Thoracic aorta (tissue), 2 donors: ENCODE measurements at places on chromosomes 1 and 21. TPM values are rescaled to one million over a fixed set of nuclear protein-coding genes. Genes with fewer than 3 reads are reported as not detected.

Gene SHISA4
- total RNA-seq, result 115 TPM

Gene OR10K1
- not detected for total RNA-seq

Gene RBP7
- total RNA-seq, result 24.1 TPM

Gene GBP4
- total RNA-seq, result 20.2 TPM

Gene UTS2
- total RNA-seq, result not detected

Gene S100A1
- total RNA-seq, result not detected

- H3K27ac ChIP-seq, result no peak overlapping the region
- no peak for DNase-seq
- no peaks in the 10 kb centered on the region for H3K36me3 ChIP-seq
- H3K4me3 ChIP-seq, result no peak overlapping the region
- peaks cover 28% of the 10 kb centered on the region for H3K4me1 ChIP-seq
Observed at GRCh38 chr1:9284061-9284460, 8.6 kb upstream of the SPSB1 start.

DNA sequence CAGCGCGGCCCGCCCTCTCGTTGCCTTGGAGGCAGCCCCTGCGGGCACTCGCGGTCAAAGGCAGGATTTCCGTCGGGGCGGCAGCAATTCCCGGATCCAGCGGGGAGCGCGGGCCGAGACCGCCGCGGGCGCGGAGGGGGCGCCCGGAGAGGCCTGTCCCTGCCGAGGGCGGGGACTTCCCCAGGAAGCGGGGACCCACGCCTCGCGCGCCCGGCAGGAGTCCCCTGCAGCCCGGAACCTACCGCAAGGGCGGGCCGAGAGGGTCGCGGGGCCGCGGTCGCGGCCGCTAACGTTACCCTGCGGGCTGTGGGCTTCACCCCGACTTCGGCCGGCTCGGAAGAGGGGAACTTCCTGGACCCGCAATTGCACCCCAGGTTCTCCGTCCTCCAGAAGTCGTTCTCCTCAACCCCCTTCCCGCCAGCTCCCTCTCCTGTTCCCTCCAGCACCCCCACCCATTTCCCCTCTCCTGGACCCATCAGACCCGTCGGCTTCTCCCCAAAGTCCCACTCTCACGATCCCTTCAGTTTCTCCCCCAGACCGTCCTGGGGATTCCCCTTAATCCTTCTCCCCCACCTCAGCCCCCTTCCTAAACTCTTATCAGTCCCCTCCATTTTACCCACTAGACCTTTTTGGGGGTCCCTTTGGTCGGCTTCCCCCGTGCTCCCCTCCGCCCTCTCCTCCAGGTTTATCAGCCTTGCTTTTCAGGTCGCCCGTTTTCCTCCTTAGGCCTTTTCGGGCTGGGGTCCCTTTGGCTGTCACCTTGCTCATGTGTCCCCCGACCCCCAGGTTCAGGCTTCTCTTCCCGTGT, 604 bp downstream of the FGR start:
- peak overlapping the region; percentile 71 for H3K4me3 ChIP-seq
- H3K27me3 ChIP-seq, result peaks cover 8% of the 10 kb centered on the region
- no peaks in the 10 kb centered on the region for H3K36me3 ChIP-seq
- peak overlapping the region; percentile 28 for H3K27ac ChIP-seq
- H3K4me1 ChIP-seq, result peaks cover 27% of the 10 kb centered on the region

DNA sequence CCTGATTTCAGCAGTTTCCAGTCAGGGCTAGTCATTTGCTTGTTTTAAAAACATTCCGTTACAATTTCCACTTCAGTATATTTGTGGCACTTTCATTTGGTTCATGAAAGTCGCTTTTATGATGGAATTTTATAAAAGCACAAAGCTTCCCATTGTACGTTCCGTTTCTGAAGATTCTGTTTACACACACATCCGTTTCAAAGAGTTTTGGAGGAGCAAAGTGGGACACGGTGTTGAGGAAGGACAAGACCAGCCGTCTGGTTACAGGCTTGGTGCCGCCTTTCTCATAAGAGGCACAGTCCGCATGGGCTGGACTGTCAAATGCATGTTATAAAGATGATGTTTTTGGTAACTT, 60.3 kb downstream of the FAAP20 start:
- no peak for DNase-seq
- H3K27ac ChIP-seq, result no peak overlapping the region
- H3K4me1 ChIP-seq, result peaks cover 18% of the 10 kb centered on the region
- no peak overlapping the region for H3K4me3 ChIP-seq
- no peaks in the 10 kb centered on the region for H3K27me3 ChIP-seq
- no peaks in the 10 kb centered on the region for H3K36me3 ChIP-seq

- H3K4me3 ChIP-seq, result no peak overlapping the region
- no peaks in the 10 kb centered on the region for H3K4me1 ChIP-seq
- no peak overlapping the region for H3K27ac ChIP-seq
- H3K36me3 ChIP-seq, result no peaks in the 10 kb centered on the region
- DNase-seq, result no peak
Observed at GRCh38 chr1:157113106-157113505, 13.5 kb upstream of the ETV3L start.

DNA sequence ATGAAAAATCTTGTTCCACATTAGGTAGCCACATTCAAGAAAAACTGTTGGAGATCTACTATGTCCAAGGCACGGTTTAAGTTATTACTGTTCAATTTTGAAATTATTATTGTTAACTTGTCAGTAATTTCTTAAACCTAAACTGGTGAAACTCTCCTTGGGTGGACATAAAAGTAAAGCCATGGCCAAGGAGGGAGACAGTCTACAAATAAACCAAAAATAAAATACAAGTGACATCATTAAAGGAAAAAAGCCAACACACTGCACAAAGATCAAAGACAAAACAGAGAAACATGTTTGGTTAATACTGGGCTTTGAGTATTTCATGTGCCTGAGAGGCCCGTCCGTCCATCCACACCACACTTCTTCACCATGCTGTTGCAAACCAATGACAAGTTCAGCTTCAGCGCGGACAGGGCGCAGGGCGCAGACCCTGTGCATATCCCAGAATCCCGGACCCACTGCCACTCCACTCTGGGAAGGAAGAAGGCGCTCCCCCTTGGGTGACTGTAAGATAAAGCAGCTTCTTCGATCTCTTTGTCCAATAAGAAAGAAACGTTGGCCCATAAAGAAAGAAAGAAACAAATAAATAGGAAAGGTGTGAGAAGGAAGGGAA, 918 bp upstream of the RASAL2 start:
- H3K4me1 ChIP-seq, result peaks cover 17% of the 10 kb centered on the region
- DNase-seq, result peak; percentile 3
- H3K27ac ChIP-seq, result peak overlapping the region; percentile 94
- H3K27me3 ChIP-seq, result no peaks in the 10 kb centered on the region
- peak overlapping the region; percentile 95 for H3K4me3 ChIP-seq

GRCh38 chr1:217089361-217090014, 366.3 kb upstream of the ESRRG start:
- peaks cover 3% of the 10 kb centered on the region for H3K4me1 ChIP-seq
- no peaks in the 10 kb centered on the region for H3K27me3 ChIP-seq
- H3K36me3 ChIP-seq, result no peaks in the 10 kb centered on the region
- peak overlapping the region; percentile 70 for H3K4me3 ChIP-seq
- H3K27ac ChIP-seq, result no peak overlapping the region

DNA sequence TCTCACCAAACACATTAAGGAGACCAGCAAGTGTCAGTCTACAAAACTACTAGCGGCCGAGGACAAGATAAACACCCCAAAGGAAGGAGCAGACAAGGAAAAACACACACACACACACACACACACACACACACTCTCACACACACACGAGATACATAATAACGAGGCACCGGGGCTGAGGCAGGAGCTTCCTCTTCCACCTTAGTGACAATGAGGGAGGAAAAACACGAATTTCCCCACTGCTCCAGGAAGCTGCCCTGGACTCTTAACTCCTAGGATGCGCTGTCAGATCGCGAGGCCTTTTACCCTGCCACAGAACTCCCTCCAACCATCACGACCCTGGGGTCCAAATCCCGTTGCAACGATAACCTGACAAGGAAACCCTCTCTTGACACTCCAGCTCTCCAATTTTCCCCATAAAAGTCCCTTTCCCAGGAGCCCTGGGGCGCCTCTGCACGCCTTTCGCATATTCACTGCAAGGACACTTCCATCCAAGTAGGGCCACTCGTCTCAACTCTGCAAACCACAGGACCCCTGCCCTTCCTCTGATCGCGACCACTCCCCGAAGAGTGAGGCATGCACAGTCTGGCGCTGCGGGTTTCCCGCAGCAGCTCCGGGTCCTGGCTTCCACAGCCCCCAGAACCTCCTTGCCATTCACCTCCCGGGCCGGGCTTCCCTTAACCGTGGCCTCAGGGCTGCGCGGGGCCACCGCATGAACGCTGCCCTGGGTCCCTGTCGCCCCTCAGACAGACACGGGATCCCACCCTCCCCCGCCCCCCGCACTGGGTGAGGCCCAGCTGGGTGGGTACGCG, 581 bp downstream of the ETV3 start:
- H3K36me3 ChIP-seq, result peaks cover 26% of the 10 kb centered on the region
- peaks cover 21% of the 10 kb centered on the region for H3K4me1 ChIP-seq
- H3K4me3 ChIP-seq, result peak overlapping the region; percentile 87
- H3K27me3 ChIP-seq, result no peaks in the 10 kb centered on the region
- DNase-seq, result no peak
- peak overlapping the region; percentile 98 for H3K27ac ChIP-seq

DNA sequence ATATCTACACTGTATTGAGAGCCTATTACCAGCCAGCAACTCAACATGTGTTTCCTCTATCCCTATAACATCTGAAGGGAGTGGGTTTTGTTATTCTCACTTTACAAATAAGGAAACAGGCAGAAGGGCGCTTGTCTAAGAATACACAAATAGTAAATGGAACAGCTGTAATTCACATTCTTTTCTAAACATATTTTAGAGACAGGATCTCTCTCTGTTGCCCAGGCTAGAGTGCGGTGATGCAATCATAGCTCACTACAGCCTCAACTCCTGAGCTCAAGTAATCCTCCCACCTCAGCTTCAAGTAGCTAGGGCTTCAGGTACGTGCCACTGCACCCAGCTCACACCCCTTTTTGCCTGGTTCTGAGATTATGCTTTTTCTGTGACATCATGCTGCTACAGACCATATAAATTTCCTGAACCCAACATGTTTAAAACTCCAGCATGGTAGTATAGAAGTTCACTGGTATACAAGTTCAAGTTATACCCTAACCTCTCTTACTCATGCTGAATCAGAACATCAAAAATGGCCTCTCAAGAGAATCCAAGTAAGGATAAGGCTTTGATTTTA, 8.6 kb upstream of the TACSTD2 start:
- H3K27ac ChIP-seq, result peak overlapping the region; percentile 87
- H3K36me3 ChIP-seq, result no peaks in the 10 kb centered on the region
- H3K27me3 ChIP-seq, result no peaks in the 10 kb centered on the region
- peaks cover 26% of the 10 kb centered on the region for H3K4me1 ChIP-seq
- no peak overlapping the region for H3K4me3 ChIP-seq
- no peak for DNase-seq

DNA sequence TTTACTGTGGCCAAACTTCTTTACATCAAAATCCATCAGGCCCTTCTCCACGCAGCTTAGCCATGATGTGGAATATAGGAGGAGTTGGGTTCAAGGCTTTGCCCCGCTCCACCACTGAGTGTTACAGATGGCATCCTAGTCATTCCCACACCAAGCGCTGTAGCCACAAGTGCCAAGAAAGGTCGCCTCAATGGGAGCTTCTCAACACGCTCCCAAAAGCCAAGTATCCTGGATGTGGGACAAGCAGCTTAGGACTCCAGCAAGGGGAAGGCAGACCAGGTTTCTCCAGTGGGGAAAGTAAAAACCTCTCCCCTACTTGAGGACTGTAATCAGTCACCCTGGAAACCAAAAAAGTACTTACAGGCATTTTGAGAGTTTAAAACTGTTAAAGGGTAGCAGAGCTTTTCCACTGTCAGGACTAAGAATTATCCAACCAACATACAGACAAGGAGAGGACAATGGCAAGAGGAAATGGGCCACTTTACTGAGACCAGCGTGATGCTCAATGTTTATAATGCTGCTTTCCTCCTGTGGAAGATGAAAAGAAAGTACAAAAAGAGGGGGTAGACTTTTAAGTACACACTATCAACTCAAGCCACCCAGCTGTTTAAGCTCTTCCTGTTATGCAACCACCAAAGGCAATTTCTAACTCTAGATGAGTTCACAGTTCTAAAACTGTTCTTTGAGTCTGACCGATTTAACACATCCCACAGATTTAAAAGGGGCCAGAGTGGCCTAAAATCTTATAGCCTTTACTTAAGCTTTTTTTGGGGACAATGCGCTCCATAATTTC, 120.7 kb upstream of the KRTAP19-8 start:
- no peaks in the 10 kb centered on the region for H3K4me1 ChIP-seq
- no peak for DNase-seq
- H3K27me3 ChIP-seq, result no peaks in the 10 kb centered on the region
- H3K27ac ChIP-seq, result no peak overlapping the region

DNA sequence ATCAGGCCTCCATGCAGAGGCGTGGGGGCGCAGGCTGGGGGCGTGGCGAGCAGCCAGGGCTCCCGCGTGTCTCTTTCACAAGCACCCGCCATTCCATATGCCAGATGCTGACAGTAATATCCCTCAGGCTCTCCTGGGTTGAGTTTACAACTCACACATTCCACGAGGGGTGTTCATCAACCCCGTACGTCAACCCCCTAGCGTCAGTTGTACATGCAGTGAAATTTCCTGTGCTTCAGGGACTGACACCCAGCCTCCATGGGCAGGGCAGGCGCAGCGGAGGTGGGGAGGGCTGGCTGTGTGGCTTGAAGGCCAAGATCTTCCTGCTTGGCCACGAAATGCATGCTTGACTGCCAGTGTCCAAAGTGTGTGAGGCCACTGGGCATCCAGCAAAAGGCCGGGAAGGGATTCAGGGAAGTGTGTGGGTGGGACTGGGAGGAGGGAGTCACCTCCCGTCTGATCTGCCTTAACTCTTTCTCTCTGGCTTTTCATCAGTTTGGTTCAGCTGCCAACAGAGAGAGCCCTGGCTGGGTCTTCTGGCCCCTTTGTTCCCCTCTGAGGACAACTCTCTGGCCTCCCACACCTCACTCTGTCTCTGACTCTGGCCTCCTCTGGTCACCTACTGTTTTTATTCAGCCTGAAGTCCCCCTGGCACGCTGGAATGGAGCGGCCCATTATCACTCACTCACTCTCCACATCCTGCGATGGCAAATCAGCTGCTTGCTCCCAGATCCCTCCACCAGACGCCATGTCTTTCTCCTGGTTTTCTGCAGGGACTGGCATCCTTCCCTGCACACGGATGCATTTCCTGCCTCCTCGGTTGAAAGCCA, 33.8 kb downstream of the CLIC6 start:
- H3K36me3 ChIP-seq, result no peaks in the 10 kb centered on the region
- H3K4me3 ChIP-seq, result no peak overlapping the region
- H3K27ac ChIP-seq, result no peak overlapping the region
- H3K27me3 ChIP-seq, result no peaks in the 10 kb centered on the region

DNA sequence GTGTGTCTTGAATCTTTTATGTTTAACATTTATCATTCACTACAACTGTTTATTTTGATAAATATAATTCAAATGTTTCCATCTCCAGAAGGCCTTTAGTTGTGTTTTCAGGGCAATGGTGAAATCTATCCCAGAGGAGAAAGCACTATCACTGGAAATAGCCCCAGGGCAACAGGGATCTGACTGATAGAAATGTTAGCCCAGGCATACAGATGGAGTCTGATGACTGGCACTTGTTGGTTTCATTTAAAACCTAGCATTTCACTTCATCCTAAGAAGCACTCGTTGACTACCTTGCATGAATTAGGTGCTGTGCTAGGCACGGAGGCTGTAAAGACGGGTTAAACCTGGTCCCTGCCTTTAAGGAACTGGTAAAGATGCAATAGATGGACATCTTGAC, 103.1 kb downstream of the C1orf21 start:
- no peaks in the 10 kb centered on the region for H3K36me3 ChIP-seq
- peaks cover 23% of the 10 kb centered on the region for H3K4me1 ChIP-seq
- DNase-seq, result no peak
- no peaks in the 10 kb centered on the region for H3K27me3 ChIP-seq
